ENCODE measurements at places on chromosomes 1 and 21.

- DNase-seq, result no peak
These were observed 21.1 kb downstream of the PYHIN1 start for GRCh38 chr1:158952416-158952815.

- DNase-seq, result peak; percentile 7
These were observed 137.0 kb downstream of the BRINP2 start for GRCh38 chr1:177307771-177308170.

- no peak for DNase-seq
These were observed 407.0 kb downstream of the PTPRU start for GRCh38 chr1:29643281-29643680.

DNA sequence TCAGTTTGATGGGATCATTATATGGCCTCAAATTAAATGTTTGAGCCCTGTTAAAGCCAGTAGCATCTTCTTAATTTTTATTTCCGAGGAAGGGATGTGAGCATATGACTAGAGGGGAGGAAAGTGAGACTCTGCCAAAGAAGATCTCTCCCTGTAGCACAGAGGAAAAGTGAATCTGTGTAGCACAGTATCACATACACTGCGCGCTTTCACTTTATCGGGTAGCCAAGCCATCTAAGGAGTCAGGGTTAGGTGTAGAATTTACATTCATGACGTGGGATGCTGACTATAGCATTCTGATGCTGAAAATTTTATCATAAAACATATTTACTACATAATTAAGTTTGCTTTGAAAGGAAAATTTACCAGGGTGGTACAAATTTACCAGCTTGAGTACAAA lies 24.0 kb downstream of the LRRC8D start:
- no peak for DNase-seq

- DNase-seq, result no peak
These were observed 704 bp downstream of the WDR4 start for GRCh38 chr21:42878678-42878992.

- no peak for DNase-seq
These were observed 11.1 kb downstream of the RXFP4 start for GRCh38 chr1:155952505-155952890.

DNA sequence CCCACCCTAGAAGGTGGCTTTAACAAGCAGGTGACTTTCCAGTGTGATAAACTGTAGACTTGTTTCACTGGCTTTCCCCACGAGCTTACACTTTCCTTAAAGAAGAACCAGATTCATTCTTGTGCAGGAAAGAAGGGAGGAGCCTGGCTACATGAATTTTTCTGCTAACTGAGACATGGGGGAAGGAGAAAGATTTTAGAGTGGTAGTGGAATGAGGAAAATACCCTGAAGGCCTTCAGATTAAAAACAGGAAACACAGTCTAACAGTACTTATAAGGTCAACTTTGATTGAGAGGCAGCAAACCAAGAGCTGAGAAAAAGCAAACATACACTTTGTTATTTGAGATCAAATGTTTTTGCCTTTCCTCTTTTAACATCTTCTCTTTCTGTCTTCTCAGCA lies 640.9 kb upstream of the PLXNA2 start:
- DNase-seq, result no peak

DNA sequence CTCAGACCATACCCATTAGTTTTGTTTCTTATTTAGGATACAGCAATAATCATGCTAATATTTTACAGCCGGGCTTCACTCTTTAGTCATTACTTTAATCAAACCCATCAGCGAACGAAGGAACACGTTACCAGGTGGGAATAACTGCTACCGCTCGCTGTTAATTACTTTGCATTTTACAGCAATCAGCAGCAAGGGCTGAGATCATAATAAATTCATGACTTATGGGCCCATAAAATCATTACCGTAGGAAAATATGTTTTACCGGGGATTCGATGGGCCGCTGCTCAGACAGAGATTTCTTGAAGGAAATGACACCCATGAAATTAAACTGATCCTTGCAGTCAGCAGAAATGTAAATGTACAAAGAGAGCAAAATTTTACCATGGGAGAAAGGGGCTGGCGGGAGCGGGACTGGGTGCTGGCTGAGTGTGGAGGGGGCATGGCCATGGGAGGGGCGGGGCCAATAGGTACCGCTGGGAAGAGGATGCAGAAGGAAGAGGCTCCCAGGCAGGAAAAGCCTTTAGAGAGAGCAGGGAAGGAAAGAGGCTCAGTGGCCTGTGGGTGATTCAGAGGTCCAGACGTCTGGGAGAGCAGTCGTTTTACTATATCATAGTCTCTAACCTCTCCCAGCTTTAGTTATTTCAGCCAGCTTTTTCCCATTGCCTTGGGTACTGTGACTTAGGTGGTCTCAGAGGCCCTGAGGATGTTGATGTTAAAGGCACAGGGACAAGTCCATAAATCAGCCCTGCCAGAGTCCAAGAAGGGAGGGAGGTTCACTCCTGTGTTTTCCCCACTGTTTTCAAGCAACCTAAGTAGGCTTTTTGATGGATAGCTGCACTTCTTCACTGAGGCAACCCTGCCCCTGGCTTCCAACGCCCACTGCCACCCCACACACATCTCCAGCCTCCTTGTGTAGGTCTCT lies 258.9 kb downstream of the SEC16B start:
- DNase-seq, result no peak

DNA sequence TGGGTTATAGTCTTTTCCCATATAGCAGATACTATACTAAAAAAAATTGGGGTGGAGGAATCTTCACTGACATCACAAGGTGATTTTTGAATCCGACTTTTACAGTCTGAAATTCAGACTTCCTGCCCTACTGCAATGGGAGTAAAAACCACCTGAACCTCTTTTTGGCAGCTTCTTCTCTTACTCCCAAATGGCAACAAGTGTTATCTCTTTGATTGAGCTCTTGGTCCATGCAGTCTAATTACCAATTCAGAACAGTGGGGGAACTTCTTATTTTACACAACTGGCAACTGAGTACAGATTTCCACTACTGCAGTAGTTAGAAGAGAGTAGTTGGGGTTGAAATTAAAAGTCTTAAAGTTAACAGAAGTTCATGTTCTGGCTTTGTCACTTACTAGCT lies 62.3 kb downstream of the MACF1 start:
- no peak for DNase-seq

DNA sequence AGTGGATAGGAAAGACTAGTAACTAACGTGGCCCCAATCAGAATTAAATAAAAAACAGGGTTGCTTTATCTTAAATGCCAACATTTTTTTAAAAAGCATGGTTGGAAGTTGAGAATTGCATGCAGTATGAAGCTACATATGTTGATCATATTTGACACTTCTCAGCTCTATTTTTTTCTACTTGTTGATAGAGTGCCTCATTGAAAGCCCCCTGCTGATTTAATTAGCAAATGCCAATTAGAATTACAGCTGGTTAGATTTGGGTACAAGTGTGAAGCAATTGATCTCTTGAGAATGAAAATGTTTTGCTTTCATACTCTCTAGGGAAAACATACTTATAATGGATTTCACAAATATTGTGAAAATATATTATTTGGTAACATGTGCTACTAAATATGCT lies 40.5 kb downstream of the CHD1L start:
- DNase-seq, result no peak

GRCh38 chr1:46516200-46516950 lies 26.7 kb downstream of the DMBX1 start:
- DNase-seq, result no peak

- DNase-seq, result no peak
These were observed 29.8 kb downstream of the ZNF281 start for GRCh38 chr1:200379940-200380588.

DNA sequence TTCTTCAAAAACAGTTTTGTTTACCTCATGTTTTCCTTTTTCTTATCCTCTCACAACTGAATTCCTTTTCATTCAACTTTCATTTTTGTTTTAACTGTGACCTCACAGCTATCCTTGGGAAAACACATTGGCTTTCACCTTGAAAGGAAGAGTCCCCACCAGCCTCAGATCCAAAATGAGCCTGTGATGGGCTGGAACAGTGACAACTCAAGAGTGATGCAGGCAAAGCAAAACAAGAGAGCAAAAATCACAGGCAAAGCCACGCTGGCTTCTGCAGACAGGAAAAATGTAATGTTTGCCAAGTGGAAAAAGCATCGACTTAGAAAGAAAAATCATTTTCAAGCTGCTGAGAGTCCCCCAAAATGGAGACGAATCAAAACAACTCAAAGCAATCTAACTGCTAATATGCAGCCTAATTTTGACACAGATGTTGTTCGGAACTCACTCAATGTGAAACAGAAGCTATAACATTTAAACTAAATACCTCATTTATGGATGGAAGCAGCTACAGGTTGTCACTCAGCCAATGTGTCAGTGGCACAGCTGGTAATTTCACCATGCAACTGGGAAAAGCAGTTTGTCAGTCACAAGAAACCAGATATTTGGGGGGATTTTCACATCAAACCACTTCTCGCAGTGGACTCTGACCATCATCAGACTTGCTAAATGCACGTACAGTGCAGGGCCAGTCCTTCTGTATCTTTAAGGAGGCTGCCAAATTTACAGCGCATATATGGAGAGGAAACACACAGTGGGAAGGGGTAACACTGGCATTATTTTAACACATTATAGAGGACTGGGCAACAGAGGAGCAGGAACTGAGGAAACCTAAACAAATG lies 50.7 kb downstream of the ALG14 start:
- DNase-seq, result peak; percentile 46
